ENCODE measurements at places on chromosomes 3 and 15.

DNA sequence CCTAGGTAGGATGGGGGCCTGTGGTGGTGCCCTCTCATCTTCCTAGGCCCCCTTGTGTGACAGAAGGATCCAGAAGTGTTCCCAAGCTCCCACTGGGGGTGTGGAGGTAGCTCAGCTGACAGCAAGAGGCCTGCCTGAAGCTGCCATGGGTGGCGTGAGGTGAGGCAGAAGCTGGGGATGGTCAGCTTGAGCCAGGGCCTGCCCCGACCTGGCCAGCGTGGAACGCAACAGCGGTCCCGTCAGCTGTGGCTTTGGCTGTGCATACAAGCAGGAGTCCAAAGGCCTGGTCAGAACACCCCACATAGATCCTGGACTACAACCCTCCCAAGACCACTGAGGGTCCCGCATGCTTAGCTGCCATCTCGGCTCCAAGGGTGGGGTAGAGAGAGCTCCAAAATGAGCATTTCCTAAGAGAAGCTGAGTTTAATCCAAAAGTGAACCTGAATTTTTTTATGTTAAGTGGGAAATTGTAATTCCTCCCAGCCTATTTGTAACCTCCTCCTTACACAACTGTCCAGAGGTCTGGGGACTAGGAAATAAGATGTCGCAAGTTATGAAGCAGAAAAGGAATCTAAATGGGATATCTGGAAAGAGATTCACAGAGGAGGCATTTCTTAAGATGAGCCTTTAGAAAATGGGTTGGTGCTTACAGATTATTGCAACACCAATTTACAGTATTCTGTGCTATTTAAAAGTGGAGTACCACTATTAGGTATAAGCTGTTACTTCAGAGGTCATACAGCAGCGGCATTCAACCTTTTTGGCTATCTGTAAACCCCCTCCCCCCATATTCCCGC is 9.9 kb upstream of the PLA2G4D start:
- no peak for DNase-seq

GRCh38 chr3:153291059-153291685 is 129.1 kb downstream of the RAP2B start:
- DNase-seq: no peak

GRCh38 chr15:62445244-62445643 is 280.2 kb upstream of the C2CD4B start:
- DNase-seq: no peak

GRCh38 chr3:109187390-109187789 is 50.9 kb downstream of the C3orf85 start:
- no peak for DNase-seq

DNA sequence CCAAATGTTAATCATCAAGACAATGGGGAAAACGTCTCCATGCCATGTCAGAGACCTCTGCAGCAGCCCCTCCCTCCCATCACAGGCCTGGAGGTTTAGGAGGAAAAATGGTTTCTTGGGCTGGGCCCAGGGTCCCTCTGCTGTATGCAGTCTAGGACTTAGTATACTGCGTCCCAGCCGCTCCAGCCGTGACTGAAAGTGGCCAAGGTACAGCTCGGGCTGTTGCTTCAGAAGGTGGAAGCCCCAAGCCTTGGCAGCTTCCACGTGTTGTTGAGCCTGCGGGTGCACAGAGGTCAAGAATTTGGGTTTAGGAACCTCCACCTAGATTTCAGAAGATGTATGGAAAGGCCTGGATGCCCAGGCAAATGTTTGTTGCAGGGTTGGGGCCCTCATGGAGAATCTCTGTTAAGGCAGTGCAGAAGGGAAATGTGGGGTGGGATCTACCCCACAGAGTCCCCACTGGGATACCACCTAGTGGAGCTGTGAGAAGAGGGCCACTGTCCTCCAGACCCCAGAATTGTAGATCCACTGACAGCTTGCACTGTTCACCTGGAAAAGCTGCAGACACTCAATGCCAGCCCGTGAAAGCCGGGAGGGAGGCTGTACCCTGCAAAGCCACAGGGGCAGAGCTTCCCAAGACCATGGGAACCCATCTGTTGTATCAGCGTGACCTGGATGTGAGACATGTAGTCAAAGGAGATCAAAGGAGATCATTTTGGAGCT is 25.0 kb downstream of the NECTIN3 start:
- DNase-seq: no peak

- DNase-seq: no peak
These were observed 237.0 kb downstream of the LPP start for GRCh38 chr3:188390775-188391443.

DNA sequence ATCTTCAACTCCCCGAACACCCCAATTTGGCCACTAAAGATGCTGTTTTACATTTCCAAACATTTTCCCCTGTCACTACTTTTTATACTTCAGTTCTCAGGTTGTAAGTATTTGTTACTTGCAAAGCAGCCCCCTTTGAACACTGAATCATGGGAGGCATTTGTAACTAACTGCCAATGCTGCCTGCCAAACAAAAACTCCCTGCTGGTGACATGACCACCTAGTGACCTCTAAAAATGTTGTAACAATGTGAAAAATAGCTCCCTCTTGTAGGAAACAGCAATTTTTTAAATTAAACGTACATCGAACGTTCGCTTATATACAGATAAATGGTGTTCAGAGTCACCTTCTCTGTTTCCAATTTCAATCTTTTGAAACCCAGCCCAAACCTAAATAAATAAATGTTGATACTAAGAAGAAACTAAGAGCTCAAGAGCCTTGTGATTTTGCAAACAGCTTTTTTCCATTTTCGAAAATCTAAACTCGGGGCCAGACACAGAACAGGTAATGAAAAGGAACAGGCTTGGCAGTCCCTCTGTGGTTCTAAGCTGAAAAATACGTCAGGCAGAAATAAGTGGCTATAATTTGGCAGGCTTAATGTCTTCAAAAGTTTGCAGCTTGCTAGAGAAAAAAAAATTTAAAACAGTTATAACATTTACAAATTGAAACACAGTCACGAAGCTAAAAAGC is 268.6 kb upstream of the WNT5A start:
- DNase-seq: no peak

- no peak for DNase-seq
These were observed 43.1 kb downstream of the PEAK1 start for GRCh38 chr15:77376770-77377169.

GRCh38 chr3:10766049-10766705 is 49.9 kb upstream of the SLC6A11 start:
- no peak for DNase-seq

- DNase-seq: no peak
These were observed 143.0 kb downstream of the EPHB1 start for GRCh38 chr3:134938029-134938525.
